ENCODE measurements at places on chromosomes 6 and 20. TPM values are rescaled to one million over a fixed set of nuclear protein-coding genes. Genes with fewer than 3 reads are reported as not detected.

DNA sequence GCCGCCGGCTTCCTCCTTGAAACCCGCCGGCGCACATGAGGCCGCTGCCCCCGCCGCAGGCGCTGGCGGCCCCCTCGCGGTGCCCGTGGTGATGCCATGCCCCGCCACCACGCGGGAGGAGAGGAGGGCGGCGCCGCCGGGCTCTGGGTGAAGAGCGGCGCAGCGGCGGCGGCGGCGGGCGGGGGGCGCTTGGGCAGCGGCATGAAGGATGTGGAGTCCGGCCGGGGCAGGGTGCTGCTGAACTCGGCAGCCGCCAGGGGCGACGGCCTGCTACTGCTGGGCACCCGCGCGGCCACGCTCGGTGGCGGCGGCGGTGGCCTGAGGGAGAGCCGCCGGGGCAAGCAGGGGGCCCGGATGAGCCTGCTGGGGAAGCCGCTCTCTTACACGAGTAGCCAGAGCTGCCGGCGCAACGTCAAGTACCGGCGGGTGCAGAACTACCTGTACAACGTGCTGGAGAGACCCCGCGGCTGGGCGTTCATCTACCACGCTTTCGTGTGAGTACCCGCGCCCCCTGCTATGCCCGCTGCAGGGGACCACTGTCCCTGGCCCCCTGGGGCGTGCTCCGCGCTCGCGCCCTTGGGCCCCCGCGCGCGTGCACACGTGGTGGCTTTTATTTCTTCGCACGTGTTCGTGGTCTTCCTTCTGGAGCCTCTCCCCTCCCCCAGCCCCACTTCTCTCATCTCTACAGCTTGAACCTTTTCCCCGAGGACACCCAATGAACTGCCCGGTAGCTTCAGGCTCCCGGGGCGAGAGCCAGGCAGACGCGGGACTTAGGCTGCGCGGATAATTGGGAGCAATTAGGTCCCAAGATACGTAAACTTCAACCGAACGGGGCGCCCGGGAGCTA is 453 bp downstream of the KCNQ5 start:
- peak; percentile 65 for DNase-seq

GRCh38 chr20:21166801-21167200 is 40.9 kb downstream of the KIZ start:
- no peak for DNase-seq

DNA sequence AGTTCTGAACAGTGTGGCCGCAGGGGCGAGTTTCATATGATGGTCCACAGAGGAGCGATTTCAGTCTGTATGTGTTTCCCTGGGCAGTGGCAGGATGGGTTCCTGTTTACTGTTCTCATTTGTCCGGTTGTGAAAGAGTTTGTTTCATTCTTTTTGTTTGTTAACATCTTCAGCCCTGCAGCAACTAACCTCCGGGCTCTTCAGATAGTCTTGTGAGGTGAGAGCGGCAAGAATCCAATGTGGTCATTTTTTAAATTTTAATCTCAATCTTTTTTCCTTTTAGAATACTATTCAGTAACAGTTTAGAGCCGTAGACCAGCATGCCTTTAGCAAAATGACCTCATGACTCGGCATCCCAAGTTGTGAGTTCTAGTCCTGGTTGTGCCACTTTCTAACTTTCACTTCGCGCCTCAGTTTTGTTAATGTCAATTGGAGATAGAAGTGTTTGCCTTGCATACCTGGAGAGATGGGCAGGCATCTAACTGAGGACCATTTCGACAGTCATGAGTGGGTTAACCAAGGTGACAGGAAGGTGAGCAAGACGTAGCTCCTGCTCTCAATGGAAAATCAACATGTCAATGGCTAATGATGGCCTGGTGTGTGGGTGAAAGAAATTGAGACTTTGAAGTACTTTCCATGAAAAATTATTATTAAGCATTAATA is 38.5 kb upstream of the PXDC1 start:
- DNase-seq = no peak

The ZBTB46 gene
- 0.39 TPM for total RNA-seq

The SSTR4 gene
- total RNA-seq = not detected

The LPA gene
- total RNA-seq = not detected

Data from activated naive CD4-positive, alpha-beta T cell treated with anti-CD3 and anti-CD28 coated beads, Interleukin-2, amount 50 U/mL, for 72 hours (primary cell).